Activated CD4-positive, alpha-beta memory T cell treated with anti-CD3 and anti-CD28 coated beads for 36 hours (primary cell): ENCODE measurements at places on chromosomes 16 and 17. TPM values are rescaled to one million over a fixed set of nuclear protein-coding genes. Genes with fewer than 3 reads are reported as not detected.

DNA sequence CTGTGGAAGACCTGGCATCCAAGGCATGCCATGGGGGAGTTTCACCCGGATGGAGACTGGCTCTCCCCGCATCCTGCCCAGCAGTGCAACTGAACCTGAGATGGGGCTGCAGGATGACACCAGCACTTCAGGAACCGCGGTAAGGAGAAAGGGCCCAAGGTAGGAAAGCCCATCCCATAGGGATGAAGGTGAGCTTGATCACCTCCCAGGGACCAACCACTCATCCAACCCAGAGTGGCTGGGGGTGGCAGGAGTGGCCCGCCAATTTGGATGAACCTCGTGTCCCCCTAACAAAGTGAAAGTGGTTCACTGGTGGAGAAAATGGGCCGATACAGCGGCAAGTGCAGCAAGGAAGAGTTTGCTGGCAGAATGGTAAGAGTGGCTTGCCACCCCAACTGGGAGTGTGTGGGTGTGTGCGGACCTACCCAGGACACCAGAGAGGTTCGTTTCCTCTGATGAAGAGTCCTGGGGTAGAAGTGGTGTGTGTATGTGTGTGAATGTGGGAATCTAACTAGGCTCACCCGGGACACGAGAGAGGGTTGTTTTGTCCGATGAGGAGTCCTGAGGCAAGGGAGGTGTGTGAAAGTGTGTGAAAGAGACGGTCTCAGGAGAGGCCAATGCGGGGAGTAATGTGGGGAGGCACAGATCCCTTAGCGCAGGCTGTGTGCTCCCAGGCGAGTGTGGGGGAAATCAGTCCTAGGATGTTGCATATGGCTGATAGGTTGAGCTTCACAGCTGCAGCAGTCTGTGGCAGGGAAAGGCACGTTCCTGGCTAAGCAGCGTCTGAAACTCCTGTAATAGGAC, 22.6 kb downstream of the ACSM1 start:
- H3K4me1 ChIP-seq, result peaks cover 32% of the 10 kb centered on the region
- no peaks in the 10 kb centered on the region for H3K36me3 ChIP-seq
- peak; percentile 8 for DNase-seq
- no peaks in the 10 kb centered on the region for H3K27me3 ChIP-seq
- H3K4me3 ChIP-seq, result no peak overlapping the region
- H3K27ac ChIP-seq, result no peak overlapping the region

DNA sequence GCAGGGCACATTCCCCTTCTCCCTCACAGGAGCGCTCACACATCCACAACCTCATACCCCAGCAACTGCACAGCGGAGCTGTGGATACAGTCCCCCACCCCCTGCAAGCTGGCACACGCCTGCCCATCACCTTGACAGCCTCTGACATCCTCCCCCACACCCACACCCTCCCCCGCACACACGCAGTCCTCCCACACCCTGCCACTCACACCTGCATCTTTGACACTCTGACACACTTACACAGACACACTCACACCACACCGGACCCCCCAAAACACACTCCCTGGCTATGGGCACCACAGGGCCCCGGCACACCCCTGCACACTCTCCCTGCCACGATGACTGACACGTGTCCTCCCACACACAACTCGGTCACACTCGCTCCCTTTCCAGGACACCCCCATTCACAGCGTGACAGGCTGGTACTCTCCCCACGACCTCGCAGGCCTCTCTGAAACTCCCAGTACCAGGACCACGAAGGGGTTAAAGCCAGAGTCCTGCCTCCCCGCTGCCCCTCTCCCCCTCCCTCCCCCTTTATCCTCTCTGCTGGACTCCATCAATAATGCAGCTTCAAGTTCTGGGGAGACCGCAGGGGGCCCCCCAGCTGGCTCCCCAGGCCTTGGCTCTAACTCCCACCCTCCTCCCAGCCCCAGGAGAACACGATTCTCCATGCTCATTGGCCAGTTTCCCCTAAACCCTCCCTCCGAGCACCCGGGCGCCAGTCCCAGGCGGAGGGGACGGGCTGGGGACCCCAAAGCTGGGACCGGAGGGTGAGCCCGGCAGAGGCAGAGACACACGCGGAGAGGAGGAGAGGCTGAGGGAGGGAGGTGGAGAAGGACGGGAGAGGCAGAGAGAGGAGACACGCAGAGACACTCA, at the start of gene PPP1R1B:
Gene PPP1R1B (plus strand): TSS at position 782 of the 876 bp plus-strand sequence. CDS start 441 bp downstream, outside the sequence.
- H3K4me3 ChIP-seq, result no peak within 1 kb of the TSS
- no peak within 1 kb of the TSS for H3K27ac ChIP-seq
- H3K4me1 ChIP-seq, result peaks cover 28% of the 10 kb centered on the region
- H3K36me3 ChIP-seq, result no peaks in the 10 kb centered on the region
- peak; percentile 51 for DNase-seq

DNA sequence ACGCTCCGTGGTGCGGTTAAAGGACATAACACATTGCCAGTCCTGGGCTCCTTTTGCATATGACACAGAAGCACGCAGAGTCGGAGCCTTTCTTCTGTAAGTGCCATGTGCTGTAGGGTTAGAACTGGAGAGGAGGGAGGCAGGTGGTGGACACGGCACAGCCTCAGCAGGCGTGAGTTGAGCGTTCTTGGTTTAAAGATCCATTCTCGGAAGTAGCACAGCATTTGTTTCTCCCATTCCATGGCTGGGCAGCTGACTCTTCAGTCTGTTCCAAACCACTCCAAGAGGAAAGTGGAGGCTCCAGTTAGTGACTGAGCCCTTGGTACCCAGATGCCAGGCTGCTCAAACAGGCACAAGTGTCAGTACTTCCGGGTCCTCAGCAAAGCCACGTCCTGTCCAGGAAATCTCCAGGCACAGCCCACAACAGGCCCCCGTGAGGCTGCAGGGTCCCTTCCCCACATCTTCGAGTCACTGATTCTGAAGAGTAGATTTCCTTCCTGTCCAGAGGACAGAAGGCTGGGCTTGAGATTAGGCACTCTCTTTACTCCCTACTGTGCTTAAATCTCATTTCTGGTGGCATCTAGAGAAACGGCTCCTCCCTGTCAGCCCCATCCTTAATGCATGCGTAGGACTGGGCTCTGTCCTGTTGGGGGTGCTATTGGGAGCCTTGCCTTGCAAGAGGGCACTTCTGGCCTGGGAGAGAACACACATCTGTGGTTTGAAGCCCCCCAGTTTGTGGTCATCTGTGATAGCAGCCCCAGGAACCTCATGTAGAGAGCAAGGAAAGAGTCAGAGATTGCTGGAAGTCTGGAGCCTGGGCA, 39.6 kb upstream of the NAT9 start:
- no peak for DNase-seq
- H3K4me3 ChIP-seq, result no peak overlapping the region
- peaks cover 13% of the 10 kb centered on the region for H3K36me3 ChIP-seq

GRCh38 chr17:52143542-52143941, 15.0 kb downstream of the CA10 start:
- H3K27ac ChIP-seq, result no peak overlapping the region
- peaks cover 9% of the 10 kb centered on the region for H3K4me1 ChIP-seq
- H3K4me3 ChIP-seq, result no peak overlapping the region
- no peaks in the 10 kb centered on the region for H3K36me3 ChIP-seq
- no peak for DNase-seq

DNA sequence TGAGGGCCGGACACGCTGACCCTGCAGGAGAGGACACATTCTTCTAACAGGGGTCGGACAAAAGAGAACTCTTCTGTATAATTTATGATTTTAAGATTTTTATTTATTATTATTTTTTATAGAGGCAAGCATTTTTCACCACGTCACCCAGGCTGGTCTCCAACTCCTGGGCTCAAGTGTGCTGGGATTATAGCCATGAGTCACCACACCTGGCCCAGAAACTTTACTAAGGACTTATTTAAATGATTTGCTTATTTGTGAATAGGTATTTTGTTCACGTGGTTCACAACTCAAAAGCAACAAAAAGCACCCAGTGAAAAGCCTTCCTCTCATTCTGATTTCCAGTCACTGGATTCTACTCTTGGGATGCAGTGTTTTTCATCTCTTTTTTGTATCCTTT, 2.3 kb upstream of the SERPINF1 start:
- H3K4me1 ChIP-seq, result peaks cover 22% of the 10 kb centered on the region
- no peak overlapping the region for H3K27ac ChIP-seq
- no peaks in the 10 kb centered on the region for H3K36me3 ChIP-seq
- DNase-seq, result no peak

TCAP gene
- 0.80 TPM for total RNA-seq

ITGAD gene
- total RNA-seq, result not detected

- no peaks in the 10 kb centered on the region for H3K36me3 ChIP-seq
- no peaks in the 10 kb centered on the region for H3K4me1 ChIP-seq
- H3K27ac ChIP-seq, result no peak overlapping the region
- DNase-seq, result no peak
These were observed 212.9 kb upstream of the FOXF1 start for GRCh38 chr16:86297391-86297790.

GRCh38 chr16:18836702-18837101, 35.4 kb upstream of the ARL6IP1 start:
- H3K27me3 ChIP-seq, result no peaks in the 10 kb centered on the region
- peaks cover 61% of the 10 kb centered on the region for H3K36me3 ChIP-seq
- H3K4me1 ChIP-seq, result peaks cover 17% of the 10 kb centered on the region

EFNB3 gene
- total RNA-seq, result not detected

- peaks cover 3% of the 10 kb centered on the region for H3K27me3 ChIP-seq
- no peak overlapping the region for H3K4me3 ChIP-seq
- no peaks in the 10 kb centered on the region for H3K36me3 ChIP-seq
- no peaks in the 10 kb centered on the region for H3K4me1 ChIP-seq
- H3K27ac ChIP-seq, result no peak overlapping the region
These were observed 38.9 kb downstream of the MYH3 start for GRCh38 chr17:10618202-10618635.

DNA sequence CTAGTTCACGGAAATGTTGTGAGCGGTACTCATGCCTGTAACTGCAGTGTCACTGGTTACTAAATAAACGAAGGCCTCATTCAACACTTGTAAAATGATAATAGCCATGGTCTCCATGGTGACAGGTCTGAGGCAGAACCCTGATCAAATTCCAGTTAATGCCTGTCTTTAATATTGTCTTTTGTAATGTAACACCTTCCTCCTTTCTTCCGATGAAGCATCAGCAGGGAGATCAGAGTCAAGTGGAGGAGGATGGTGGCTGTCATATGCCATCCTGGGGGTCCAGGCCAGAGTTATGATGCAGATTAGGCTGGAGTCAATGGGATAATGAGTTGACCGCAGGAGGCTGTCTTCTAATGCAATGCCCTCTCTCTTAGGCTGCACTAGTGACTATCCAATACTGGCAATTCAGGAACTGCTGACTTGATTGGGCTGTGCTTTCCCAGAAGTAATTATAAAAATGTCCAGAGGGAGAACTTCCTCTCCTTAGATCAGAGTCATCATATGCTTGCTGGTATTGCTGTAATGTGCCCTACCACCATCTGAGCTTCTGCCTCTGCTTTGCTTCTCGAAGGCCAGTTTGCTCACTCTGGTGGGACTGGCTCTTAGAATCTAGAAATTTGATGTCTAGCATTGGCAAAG, 419.1 kb downstream of the CA10 start:
- no peak overlapping the region for H3K4me3 ChIP-seq

DNA sequence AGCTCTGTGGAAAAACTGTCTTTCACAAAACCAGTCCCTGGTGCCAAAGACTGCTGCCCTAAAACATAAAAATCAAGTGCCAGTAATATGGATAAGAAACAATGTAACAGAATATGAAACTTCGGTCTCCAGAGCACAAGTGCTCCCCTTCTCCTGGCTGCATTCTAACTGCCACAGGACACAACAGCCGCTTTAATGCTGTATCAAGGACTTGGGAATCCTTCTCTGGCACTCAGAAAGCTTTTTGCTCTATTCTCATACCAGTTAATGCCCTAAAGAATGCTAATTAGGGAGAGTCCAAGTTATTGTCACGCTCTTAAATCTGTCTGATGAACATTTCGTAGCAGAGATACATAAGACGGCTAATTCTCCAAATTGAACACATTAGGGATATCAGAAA, 90.9 kb downstream of the PARN start:
- H3K4me1 ChIP-seq, result no peaks in the 10 kb centered on the region
- H3K36me3 ChIP-seq, result peaks cover 27% of the 10 kb centered on the region
- no peak overlapping the region for H3K4me3 ChIP-seq
- no peak overlapping the region for H3K27ac ChIP-seq
- no peak for DNase-seq

CCL8 gene
- not detected for total RNA-seq

DNA sequence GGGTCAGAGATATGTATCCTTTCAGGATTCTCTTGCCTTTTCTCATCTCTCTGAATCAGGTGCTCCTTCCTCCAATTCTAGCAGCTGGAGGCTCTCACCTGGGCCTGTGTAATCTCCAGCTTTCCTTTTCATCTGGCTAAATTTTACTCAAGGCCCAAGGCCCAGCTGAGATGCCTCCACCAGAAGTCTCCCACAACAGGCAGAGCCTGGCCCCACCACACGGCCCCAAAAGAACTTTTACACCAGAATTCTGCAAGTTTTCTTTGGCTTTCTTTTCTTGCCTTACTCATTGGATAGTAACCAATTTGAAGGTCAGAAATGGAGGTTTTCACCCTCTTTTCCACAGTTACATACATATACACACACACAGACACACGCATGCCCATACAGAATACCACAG, 14.6 kb downstream of the RND2 start:
- no peaks in the 10 kb centered on the region for H3K4me1 ChIP-seq
- H3K27me3 ChIP-seq, result no peaks in the 10 kb centered on the region
- DNase-seq, result no peak
- peaks cover 5% of the 10 kb centered on the region for H3K36me3 ChIP-seq
- no peak overlapping the region for H3K4me3 ChIP-seq

DNA sequence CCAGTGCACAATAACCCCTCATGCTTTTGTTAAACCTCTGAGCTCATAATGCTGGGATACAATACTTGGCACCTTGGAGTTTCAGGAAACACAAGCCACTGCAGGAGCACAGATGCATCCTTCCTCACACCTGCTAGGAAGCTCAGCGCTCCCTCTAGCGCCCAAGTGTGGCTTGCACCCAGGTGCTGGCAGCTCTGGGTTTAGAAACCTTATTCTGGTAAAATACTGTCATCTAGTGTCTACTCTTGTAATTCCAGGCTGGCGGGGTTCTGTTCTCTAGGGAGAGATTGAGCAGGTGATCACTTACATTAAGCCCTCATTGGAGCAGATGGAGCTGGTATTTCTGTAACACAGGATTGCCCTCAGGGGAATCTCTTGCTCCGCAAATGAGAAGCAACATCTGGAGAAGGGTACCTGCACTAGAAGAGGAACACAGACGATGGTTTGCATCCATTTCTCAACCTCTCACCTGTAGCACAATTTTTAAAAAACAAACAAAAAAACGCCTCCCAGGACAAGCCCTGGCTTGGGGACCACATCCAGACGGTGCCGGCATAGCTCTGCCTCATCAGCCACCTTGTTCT, 1.5 kb downstream of the CCL1 start:
- no peaks in the 10 kb centered on the region for H3K36me3 ChIP-seq
- H3K27me3 ChIP-seq, result peaks cover 26% of the 10 kb centered on the region
- no peak overlapping the region for H3K27ac ChIP-seq
- H3K4me3 ChIP-seq, result no peak overlapping the region
- DNase-seq, result peak; percentile 85

- H3K4me1 ChIP-seq, result no peaks in the 10 kb centered on the region
- DNase-seq, result no peak
- H3K27me3 ChIP-seq, result no peaks in the 10 kb centered on the region
- H3K27ac ChIP-seq, result peak overlapping the region; percentile 21
- H3K4me3 ChIP-seq, result no peak overlapping the region
These were observed 110.6 kb upstream of the PLCG2 start for GRCh38 chr16:81668243-81669097.

GRCh38 chr17:79647456-79647915, 36.6 kb upstream of the RBFOX3 start:
- no peaks in the 10 kb centered on the region for H3K36me3 ChIP-seq
- H3K4me3 ChIP-seq, result no peak overlapping the region
- DNase-seq, result no peak
- no peaks in the 10 kb centered on the region for H3K4me1 ChIP-seq
- peaks cover 26% of the 10 kb centered on the region for H3K27me3 ChIP-seq
